ENCODE measurements at places on chromosomes 16 and 17. TPM values are rescaled to one million over a fixed set of nuclear protein-coding genes. Genes with fewer than 3 reads are reported as not detected.

Gene MIEN1
- 75.6 TPM for polyA plus RNA-seq

Gene BAIAP3
- polyA plus RNA-seq: 0.77 TPM

Gene IFT20
- polyA plus RNA-seq: 40.0 TPM

Gene EMC6
- 84.4 TPM for polyA plus RNA-seq

Gene ABCC11
- 0.09 TPM for polyA plus RNA-seq

Gene LPO
- polyA plus RNA-seq: not detected

Gene HOXB7
- polyA plus RNA-seq: 7.5 TPM

Gene KRTAP4-3
- polyA plus RNA-seq: not detected

DNA sequence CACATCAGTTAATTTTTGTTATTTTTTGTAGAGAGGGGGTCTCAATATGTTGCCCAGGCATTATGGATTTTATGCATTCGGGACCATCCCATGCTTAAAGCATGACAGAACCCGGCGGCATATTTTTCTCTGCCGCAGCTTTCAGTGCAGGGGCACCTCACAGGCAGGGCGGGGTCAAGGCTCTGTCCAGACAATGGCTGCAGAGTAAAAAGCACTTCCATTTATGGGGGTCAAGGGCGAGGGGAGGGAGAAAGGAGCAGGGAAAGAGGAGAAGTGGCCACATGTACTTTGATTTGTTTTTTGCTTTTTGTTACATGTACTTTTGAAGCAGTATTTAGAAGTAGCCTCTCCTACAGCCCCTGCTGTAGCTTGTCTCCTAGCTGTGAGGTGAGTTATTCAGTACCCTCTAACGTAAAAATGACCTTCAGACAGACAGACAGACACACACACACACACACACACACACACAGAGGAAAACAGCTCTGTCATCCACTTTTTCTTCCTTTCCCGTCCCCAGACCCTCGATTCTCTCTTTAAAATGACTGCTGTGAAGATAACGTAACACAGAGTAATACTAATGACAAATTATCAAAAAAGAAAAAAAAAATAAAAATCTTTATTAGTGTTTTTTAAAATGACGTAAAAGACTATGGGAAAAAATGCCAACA, 856 bp upstream of the SCPEP1 start:
- DNase-seq: no peak
- no peak overlapping the region for H3K27ac ChIP-seq
- H3K4me1 ChIP-seq: peaks cover 3% of the 10 kb centered on the region
- no peaks in the 10 kb centered on the region for H3K36me3 ChIP-seq
- peak overlapping the region; percentile 24 for H3K4me3 ChIP-seq
- H3K27me3 ChIP-seq: peaks cover 8% of the 10 kb centered on the region

DNA sequence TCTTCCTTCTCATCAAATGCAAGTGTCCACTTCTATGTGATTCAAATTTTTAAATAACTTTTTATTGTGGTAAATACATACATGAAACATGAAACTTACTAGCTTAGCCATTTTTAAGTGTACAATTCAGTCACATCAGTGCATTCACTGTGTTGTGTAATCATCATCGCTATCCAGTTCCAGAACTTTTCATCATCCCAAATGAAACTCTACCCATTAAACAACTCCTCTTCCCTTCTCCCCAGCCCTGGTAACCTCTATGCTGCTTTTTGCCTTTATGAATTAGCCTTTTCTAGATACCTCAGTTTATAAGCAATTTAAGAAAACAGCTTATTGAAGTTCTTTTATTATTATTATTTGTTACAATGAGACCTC, 41.1 kb upstream of the IL34 start:
- peaks cover 6% of the 10 kb centered on the region for H3K27me3 ChIP-seq
- H3K27ac ChIP-seq: no peak overlapping the region
- no peak overlapping the region for H3K4me3 ChIP-seq
- no peaks in the 10 kb centered on the region for H3K36me3 ChIP-seq

DNA sequence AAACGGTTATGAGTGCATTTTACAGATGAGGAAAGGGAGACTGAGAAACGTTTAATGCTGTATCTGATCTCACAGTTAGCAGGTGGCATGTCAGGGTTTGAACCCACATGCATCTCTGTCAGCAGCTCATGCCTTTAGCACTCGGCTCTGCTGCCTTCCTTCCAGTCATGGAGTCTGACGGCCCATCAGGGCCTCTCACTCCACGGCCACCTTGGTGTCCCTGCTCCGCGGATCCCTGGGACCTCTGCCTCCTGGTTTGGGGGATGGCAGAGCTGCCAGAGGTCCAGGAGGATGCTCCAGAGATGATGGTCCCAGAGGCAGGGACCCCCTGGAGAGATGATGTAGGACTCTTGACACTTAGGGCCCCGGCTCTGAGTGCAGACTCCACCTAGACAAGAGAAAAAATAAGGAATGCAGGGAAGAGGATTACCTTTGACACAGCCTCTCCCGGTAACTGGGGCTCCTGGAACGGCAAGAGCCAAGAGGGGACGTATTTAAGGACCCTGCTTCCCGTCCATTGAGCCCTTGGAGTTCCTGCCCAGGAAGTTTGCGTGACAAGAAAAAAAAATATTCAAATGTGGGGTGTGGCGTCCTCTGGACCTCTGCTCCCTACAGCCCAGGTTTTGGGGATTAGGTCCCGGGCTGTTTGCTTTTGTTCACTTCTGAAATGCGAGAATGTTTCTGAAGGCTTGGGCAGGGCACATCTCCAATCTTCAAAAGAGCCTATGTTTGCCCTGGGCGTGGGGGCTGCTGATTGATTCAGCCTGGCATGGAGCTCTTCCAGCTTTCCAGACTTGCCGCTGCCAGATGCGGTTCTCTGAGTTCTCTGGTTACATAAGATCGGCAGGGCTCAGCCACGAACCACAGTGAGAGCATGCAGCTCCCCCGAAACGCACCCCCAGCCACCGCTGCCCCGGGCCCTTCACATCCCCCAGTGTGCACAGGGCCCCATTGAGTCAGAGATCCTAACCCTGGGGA, at the start of gene ALDH3A1:
Gene ALDH3A1, minus strand, starts transcription at position 470 of the 978 bp plus-strand sequence. CDS start 3,169 bp downstream, outside the sequence.
- no peak for DNase-seq
- no peak within 1 kb of the TSS for H3K4me3 ChIP-seq

GRCh38 chr16:84795329-84796053, 24.3 kb upstream of the CRISPLD2 start:
- peaks cover 12% of the 10 kb centered on the region for H3K4me1 ChIP-seq
- H3K27ac ChIP-seq: peak overlapping the region; percentile 71
- DNase-seq: peak; percentile 100

- no peaks in the 10 kb centered on the region for H3K27me3 ChIP-seq
- no peak overlapping the region for H3K27ac ChIP-seq
- peaks cover 10% of the 10 kb centered on the region for H3K4me1 ChIP-seq
- no peak overlapping the region for H3K4me3 ChIP-seq
Observed at GRCh38 chr17:61225178-61225882, 174.3 kb upstream of the TBX2 start.

GRCh38 chr16:87538594-87538993, 45.8 kb upstream of the ZCCHC14 start:
- no peak overlapping the region for H3K4me3 ChIP-seq
- H3K27ac ChIP-seq: no peak overlapping the region
- H3K4me1 ChIP-seq: peaks cover 11% of the 10 kb centered on the region
- peaks cover 5% of the 10 kb centered on the region for H3K27me3 ChIP-seq

- H3K4me1 ChIP-seq: no peaks in the 10 kb centered on the region
- no peak for DNase-seq
- peaks cover 83% of the 10 kb centered on the region for H3K27me3 ChIP-seq
- no peak overlapping the region for H3K27ac ChIP-seq
- no peak overlapping the region for H3K4me3 ChIP-seq
Observed at GRCh38 chr17:61453566-61454380, 1.6 kb downstream of the TBX4 start.

DNA sequence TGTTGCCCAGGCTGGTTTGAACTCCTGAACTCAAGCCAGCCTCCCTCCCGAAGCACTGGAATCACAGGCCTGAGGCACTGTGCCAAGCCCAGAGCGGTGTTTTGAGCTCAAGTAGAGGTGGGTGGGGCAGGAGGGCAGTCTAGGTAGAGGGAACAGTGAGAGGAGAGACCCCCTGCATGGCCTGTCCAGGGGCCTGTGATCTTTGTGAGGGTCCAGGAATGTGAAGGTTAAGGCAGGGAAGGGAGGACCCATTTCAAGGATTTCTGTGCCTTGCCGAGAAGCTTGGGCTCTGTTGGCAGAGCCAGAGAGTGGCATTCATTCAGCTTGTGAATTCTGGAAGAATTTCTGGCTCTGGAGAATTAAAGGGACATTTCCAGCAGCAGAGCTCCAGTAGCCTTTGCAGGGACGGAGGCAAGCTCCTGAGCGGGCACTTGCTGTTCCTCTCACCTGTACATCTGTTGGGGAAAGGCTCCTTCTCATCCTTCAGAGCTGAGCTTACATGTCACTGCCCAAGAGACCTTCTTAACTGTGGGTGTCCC, 2.7 kb downstream of the WWOX start:
- H3K36me3 ChIP-seq: no peaks in the 10 kb centered on the region
- no peak overlapping the region for H3K27ac ChIP-seq
- DNase-seq: no peak
- peaks cover 3% of the 10 kb centered on the region for H3K4me1 ChIP-seq

DNA sequence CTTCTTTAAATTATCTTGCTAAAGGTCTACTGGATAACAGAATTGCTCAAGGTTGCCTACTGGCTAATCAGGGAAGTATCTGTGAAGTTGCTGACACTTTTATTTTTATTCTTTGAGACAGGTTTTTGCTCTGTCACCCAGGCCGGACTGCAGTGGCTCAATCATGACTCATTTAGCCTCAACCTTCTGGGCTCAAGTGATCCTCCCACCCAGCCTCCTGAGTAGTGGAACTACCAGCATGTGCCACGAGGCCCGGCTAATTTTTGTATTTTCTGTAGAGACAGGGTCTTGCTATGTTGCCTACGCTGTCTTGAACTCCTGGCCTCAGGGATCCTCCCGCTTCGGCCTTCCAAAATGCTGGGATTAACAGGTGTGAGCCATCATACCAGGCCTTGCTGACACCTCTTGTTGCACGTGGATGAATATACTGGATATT, 43.1 kb downstream of the GLG1 start:
- H3K4me1 ChIP-seq: peaks cover 3% of the 10 kb centered on the region
- H3K27me3 ChIP-seq: no peaks in the 10 kb centered on the region
- H3K36me3 ChIP-seq: no peaks in the 10 kb centered on the region
- no peak overlapping the region for H3K4me3 ChIP-seq

GRCh38 chr17:65227637-65228036, 90.5 kb downstream of the RGS9 start:
- no peak overlapping the region for H3K4me3 ChIP-seq
- peaks cover 2% of the 10 kb centered on the region for H3K4me1 ChIP-seq
- H3K27ac ChIP-seq: no peak overlapping the region
- H3K27me3 ChIP-seq: peaks cover 5% of the 10 kb centered on the region
- no peak for DNase-seq

DNA sequence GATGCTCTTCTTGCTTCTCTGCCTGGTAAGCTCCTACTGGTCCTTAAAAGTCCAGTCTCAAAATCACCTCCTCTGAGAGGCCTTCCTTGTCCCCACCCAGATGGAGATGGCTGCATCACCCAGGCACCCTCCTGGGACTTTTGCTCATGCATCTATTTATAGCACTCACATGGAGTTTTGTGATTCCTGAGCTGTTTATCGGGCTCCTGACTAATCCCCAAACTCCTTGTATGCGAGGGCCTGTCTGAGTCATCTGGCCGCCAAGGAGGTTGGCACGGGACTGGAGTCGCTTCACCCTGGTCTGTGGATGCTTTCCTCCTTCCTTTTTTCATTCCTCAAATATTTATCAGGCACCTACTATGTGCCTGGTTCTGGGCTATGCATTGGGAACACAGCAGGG, 2.3 kb upstream of the MAP2K3 start:
- H3K27ac ChIP-seq: peak overlapping the region; percentile 82
- H3K36me3 ChIP-seq: no peaks in the 10 kb centered on the region
- no peak overlapping the region for H3K4me3 ChIP-seq
- no peaks in the 10 kb centered on the region for H3K27me3 ChIP-seq

GRCh38 chr16:51900221-51900780, 646.6 kb downstream of the TOX3 start:
- H3K4me1 ChIP-seq: peaks cover 1% of the 10 kb centered on the region
- peak; percentile 59 for DNase-seq
- H3K27ac ChIP-seq: no peak overlapping the region
- no peaks in the 10 kb centered on the region for H3K27me3 ChIP-seq

DNA sequence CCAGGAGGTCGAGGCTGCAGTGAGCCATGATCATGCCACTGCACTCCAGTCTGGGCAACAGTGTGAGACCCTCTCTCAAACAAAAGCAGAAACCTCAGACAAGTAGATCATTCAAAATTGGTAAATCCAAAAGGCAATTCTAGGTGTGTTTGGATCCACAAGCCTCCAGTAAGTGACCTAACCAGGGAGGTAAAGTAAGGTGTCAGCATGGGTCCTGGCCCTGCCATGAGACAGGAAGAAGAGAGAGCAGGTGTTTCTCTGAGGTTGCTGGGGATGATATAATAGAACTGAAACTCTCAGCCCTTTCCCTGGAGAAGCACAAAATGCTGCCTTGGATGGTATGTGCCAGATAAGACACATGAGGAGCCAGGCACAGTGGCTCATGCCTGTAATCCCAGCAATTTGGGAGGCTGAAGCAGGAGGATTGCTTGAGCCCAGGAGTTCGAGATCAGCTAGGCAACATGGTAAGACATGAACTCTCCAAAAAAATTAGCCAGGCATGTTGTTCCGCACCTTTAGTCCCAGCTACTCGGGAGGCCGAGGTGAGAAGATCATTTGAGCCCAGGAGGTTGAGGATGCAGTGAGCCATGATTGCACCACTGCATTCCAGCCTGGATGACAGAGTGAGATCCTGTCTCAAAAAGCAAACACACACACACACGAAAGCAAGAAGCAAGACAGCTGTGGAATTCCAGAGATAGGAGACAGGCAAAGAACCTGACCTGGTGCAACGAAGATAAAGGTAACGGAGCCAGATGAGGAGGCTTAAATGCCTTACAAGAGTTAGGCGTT, 6.5 kb downstream of the TM4SF5 start:
- no peak overlapping the region for H3K27ac ChIP-seq
- H3K27me3 ChIP-seq: peaks cover 42% of the 10 kb centered on the region
- peak; percentile 31 for DNase-seq
- no peaks in the 10 kb centered on the region for H3K36me3 ChIP-seq

DNA sequence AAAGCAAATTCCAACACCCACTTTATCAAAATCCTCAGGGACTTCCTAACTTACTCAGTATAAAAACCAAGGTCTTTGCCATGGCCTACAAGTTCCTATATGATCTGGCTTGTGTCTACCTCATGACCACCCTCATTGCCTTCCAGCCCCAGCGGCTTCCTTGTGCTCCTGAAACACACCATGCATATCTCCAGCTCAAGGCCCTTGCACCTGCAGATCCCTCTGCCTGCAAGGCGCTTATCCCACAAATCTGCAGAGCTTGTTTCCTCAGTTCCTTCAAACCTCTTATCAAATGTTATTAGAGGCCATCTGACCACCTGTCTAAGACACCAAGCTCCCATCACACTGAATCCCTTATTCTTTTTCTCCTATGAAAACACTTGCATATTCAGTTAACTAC, 2.6 kb downstream of the BBS2 start:
- H3K36me3 ChIP-seq: no peaks in the 10 kb centered on the region
- H3K27me3 ChIP-seq: no peaks in the 10 kb centered on the region
- peaks cover 2% of the 10 kb centered on the region for H3K4me1 ChIP-seq

- peaks cover 5% of the 10 kb centered on the region for H3K4me1 ChIP-seq
- H3K36me3 ChIP-seq: no peaks in the 10 kb centered on the region
- no peak overlapping the region for H3K4me3 ChIP-seq
Observed at GRCh38 chr16:8966817-8967131, 3.1 kb upstream of the USP7 start.
